ENCODE measurements at places on chromosomes 6 and 20.

DNA sequence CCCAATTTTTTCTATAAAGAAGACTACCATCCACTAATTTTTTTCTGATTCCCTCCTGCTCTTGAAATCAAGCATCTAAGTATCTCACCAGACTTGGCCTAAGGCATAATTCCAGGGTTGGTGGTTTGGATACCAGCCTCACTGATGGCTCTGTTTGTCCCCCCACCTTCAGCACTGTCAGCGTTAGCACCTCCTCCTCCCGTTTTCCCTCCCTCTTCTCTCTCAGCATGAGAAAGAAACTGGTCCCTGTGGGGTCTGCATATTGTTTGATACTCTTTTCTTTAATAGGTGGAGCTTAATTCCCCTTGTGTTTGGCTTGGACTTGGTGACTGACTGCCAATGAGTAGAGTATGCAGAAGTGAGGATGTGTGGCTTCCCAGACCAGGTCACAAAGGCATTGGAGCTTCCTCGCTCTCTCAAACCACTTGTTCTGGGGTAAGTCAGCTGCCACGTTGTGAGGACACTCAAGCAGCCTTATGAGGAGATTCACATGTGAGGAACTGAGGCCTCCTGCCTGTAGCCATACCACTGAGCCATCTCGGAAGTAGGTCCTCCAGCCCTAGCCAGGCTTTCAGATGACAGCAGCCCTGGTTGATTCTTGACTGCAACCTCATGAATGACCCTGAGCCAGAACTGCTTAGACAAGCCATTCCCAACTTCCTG, 65.2 kb downstream of the RIOK1 start:
- no peak for DNase-seq

- no peak for DNase-seq
Measured at GRCh38 chr6:131244942-131245341, 109.7 kb downstream of the AKAP7 start.

GRCh38 chr6:119209452-119210205, 131.2 kb upstream of the FAM184A start:
- no peak for DNase-seq

DNA sequence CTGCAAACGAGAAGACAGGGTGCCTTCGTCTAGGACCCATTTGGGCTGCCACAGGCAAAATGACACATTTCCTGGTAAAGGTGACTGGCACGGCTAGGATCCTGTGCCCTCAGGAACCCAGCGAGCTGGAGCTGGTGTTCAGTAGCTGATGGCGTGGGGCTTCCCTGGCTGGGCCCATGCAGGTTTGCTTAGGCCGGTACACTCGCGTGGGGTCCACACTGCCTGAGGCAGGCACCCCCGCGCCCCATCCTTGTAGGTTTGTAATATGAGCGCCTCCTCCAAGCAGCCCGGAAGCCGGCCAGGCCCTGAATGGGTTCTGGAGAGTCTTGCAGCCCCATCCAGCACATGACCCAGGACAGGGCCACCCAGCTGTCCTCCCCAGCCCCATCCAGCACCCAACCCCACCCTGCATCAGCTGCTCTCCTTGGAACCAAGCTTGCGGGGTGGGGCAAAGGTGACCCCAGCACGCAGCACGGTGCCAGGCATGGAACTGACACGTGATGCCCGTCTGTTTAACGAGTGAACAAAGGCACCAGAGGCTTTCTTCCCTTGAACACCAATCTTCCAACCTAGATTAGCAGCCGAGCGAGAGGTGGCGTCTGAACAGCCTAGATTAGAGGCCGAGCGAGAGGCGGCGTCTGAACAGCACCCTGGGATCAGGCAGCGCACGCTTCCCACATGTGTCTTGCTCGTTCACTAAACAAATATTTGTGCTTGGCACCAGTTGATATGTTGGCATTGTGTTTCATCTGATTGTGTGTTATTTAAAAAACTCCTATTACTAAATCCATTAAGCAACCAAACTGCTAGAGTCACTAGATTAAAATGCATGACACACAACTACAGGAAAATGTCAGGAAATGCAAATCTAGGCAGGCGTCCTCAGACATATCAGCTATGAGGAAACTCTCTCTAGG, 112.1 kb downstream of the DLL1 start:
- no peak for DNase-seq

DNA sequence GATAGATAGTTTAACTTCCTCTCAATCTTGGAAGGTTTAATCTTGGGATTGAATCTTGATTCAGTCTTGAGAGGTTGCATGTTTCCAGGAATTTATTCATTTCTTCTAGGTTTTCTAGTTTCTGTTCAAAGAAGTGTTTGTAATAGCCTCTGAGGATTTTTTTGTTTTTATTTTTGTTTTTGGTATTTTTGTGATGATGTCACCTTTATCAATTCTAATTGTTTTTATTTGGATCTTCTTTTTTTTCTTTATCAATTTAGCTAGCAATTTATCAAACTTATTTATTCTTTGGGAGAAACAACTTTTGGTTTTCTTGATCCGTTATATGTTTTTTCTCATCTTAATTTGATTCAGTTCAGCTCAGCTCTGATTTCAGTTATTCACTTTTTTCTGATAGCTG, 41.5 kb upstream of the ADGRB3 start:
- DNase-seq = no peak

GRCh38 chr6:129565811-129566210, 144.2 kb downstream of the ARHGAP18 start:
- no peak for DNase-seq

GRCh38 chr20:417801-418342, 9.8 kb downstream of the RBCK1 start:
- no peak for DNase-seq

- DNase-seq = no peak
Measured at GRCh38 chr20:48599748-48600469, 227.9 kb downstream of the PREX1 start.

GRCh38 chr6:154350293-154350692, 6.3 kb downstream of the IPCEF1 start:
- DNase-seq = no peak

GRCh38 chr20:39829256-39829655, 859.8 kb downstream of the MAFB start:
- no peak for DNase-seq

DNA sequence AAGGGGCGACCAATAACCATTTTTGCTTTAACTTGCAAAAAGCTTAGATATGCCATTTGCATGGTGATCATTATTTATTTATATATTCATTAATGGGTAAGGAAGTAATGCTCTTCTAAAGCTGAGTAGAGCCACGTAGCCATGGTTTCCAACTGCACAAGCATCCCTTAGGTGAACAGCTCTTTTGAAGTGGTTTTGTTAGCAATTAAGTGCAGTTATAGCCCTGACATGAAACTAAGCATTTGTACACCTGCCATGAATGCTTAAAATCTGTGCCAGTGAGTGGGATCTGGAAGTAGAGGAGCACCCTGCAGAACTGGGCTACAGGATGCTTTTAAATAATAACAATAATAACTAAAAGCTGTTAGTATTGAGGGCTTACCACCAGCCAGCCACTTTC, 19.1 kb downstream of the TRAF3IP2 start:
- DNase-seq = no peak

GRCh38 chr6:14035071-14035847, 82.3 kb upstream of the CD83 start:
- no peak for DNase-seq

DNA sequence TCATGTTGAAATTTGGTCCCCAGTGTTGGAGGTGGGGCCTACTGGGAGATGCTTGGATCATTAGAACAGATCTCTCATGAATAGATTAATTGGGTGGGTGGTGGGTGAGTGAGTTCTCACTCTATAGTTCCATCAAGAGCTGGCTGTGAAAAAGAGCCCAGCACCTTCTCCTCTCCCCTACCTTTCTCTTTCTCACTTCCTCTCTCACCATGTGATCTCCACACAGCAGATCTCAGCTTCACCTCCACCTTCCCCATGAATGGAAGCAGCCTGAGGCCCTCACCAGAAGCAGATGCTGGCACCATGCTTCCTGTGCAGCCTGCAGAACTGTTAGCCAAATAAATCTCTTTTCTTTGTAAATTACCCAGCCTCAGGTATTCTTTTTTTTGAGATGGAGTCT, 12.9 kb upstream of the GMNN start:
- DNase-seq = no peak

DNA sequence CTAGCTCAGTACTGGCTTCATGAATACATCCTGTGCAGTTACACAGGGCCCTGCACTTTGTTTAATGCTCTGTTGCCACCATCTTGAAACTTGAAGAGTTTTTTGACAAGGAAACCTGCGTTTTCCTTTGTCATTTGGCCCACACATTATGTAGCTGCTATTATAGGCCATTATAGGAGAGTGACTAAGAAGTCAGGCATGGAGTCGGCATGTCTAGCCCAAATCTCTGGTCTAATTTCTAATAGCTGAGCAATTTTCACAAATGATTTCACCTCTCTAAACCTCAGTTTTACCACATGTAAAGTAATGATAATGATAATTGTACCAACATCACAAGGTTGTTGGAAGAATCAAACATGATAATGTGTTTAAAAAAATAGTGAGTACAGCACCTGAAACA, 67.1 kb upstream of the MYLIP start:
- no peak for DNase-seq

DNA sequence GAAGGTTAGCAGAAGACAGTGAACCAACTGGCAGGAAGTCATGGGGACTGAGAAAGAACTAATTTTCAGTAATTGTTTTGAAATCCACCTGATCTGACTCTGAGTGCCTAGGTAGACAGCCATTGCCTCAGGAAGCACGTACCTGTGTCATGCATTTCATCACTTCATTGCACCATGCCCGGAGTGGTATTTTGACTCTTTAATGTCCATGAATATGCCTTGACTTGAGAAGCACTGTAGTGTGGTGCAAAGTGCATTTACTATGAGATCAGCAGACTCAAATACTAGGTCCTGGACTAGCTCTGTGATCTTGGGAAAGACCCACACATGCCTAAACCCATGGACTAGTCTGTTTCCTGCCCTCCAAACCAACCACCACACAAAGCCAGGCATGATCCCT, 370.9 kb upstream of the MARCKS start:
- DNase-seq = no peak

DNA sequence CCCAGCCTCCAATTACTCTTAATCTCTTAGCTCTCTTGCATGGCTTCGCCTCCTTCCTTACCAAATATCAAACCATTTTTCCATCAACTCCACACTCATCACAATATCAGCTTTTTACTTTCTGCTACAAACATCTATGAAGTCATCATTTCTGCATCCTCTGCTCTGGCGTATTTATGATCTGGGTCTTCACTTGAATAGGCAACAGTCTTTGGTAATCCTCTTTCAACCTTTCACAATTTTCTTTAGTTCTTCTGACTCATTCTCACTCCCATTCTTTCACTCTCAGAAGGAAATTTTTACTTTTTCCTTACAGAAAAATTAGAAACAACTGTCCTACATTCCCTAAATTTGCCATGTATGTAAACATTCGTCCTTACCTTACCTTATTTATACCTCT, 522.4 kb downstream of the HDGFL1 start:
- no peak for DNase-seq

GRCh38 chr6:32692019-32692418, 25.6 kb upstream of the HLA-DQB1 start:
- DNase-seq = no peak

GRCh38 chr6:151709329-151709728, 98.2 kb upstream of the ESR1 start:
- DNase-seq = no peak

DNA sequence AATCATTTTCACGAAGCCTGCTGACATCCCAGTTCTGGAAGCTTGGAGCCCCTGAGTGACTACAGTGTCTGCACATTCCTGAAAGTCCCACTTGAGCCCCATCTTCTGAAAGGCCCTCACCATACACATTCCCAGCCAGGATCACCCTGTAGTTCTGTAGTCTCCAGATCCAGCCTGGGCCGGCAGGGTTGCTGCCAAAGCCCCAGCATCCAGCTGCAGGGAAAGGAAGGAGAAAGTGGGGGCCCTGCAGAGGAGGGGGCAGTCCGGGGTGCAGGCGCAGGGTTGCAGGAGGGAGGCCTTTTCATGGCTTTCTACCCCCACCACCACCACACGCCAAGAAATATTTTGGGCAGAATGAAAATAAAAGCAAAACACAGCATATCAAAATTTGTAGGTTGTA, 26.0 kb downstream of the MDFI start:
- no peak for DNase-seq

DNA sequence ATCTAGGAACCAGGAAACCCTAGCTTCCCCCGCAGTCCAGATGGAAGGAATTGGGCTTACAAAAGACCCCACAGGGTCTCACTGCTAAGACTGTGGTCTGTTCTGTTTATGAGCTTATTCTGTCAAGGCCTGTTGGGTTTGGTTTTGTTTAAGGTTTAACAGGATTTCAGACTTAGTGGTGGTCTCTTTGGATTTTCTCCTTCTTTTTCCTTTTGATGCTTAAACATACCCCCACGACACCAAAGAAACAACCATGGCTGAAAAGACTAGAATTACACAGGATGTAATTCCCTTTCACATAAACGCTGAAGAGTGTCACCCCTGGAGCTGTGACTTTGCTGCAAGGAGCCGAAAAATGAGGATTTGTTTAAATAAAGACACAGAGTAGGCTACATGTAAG, 408.6 kb downstream of the PREX1 start:
- DNase-seq = no peak

GRCh38 chr6:28953585-28954258, 29.9 kb upstream of the TRIM27 start:
- DNase-seq = no peak

DNA sequence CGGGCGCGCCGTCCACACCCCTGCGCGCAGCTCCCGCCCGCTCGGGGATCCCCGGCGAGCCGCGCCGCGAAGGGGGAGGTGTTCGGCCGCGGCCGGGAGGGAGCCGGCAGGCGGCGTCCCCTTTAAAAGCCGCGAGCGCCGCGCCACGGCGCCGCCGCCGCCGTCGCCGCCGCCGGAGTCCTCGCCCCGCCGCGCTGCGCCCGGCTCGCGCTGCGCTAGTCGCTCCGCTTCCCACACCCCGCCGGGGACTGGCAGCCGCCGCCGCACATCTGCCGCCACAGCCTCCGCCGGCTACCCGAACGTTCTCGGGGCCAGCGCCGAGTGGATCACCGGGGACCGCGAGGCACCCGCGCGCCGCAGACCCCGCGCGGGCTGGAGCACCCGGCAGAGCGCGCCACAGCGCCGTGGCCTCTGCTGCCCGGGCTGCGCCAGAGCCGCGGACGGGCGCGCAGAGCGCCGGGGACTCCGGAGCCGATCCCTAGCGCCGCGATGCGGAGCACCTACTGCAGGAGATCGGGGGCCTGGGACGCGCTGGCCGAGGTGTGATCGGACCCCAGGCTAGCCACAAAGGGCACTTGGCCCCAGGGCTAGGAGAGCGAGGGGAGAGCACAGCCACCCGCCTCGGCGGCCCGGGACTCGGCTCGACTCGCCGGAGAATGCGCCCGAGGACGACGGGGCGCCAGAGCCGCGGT, at the start of gene BMP2:
Gene BMP2, plus strand, starts transcription at position 151 of the 692 bp plus-strand sequence. CDS start 2,441 bp downstream, outside the sequence.
- DNase-seq = no peak

Measured in stimulated activated CD8-positive, alpha-beta memory T cell treated with anti-CD3 and anti-CD28 coated beads, Interleukin-4, amount 100 ng/mL, for 1 hour (primary cell).